NCI-H510A (cell line): ENCODE measurements at places on chromosomes 7 and 10.

GRCh38 chr7:104206841-104207240 lies 972 bp downstream of the ORC5 start:
- DNase-seq = no peak

GRCh38 chr7:158061026-158061630 lies 526.5 kb downstream of the PTPRN2 start:
- DNase-seq = no peak

- no peak for DNase-seq
Observed at GRCh38 chr10:131959841-131960240, 21.9 kb downstream of the BNIP3 start.

- DNase-seq = no peak
Observed at GRCh38 chr10:87622314-87623004, 37.2 kb upstream of the PAPSS2 start.

DNA sequence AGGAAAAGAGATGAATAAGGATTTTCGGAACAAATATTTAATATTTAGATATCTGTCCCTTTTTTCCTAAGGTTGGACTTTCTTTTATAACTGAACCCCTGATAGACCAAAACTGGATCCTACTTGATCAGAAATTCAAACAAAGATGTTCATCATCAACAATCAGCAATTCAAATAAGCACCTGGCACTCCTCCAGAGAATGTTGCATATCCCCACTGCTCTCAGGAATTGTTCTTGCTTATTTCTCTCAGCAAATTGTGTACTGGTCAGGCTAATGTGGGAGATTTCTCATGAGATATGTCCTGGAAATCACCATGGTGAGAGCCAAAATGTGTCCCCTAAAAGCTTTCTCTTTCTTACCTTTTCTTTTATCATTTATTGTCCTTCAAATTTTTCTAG lies 40.3 kb upstream of the LHFPL3 start:
- DNase-seq = no peak

GRCh38 chr10:70504521-70505358 lies 26.2 kb downstream of the PALD1 start:
- DNase-seq = no peak

GRCh38 chr7:143362131-143363015 lies at the start of gene FAM131B:
Gene FAM131B (minus strand): TSS chr7:143362713. CDS start chr7:143362603, 110 bp downstream.
- no peak for DNase-seq

DNA sequence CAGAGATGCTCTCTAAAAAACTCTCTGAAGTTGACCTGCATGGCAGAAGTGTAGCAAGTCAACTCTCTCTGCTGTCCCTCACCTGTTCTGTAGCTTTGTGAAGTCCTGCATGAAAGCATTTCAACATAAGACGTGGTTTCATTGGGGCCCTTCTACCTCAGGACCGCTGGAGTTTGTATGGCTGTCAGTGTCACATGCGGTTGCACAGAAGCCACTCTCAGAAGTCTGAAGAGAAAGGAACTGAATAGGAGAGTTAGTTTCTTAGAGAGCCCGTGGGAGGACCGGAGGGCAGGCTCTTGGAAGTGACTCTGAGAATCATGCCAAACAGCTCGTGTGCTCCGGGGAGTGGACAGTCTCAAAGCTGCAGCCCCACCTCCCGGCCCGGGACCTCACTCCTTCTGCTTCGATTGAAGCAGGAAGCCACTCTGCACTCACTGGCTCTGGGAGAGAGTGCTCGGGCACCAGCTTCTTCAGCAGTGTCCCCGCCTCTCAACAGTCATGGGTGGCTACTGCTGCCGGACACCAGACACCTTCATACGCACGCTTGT lies 486.7 kb downstream of the SDK1 start:
- no peak for DNase-seq

- no peak for DNase-seq
Observed at GRCh38 chr10:89312973-89313372, 11.1 kb downstream of the IFIT2 start.

- no peak for DNase-seq
Observed at GRCh38 chr7:70053421-70053820, 455.1 kb downstream of the AUTS2 start.
